Inflammatory macrophage treated with lipopolysaccharide for 1 hour (primary cell): ENCODE measurements at places on chromosomes 6 and 20.

- peak; percentile 8 for DNase-seq
Measured at GRCh38 chr20:45685896-45686295, 15.9 kb upstream of the WFDC11 start.

- DNase-seq: no peak
Measured at GRCh38 chr6:135875446-135875845, 23.9 kb downstream of the PDE7B start.

DNA sequence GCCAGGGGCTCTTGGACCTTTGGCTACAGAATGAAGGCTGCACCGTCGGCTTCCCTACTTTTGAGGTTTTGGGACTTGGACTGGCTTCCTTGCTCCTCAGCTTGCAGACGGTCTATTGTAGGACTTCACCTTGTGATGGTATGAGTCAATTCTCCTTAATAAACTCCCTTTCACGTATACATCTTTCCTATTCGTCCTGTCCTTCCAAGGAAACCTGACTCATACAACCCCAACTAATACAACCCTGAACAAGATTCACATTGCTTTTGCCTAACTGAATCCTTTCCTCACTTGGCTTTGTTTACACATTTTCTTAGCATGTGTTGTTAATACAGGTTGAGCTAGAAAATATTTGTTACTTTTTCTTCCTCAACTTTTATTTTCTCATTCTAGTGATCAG, 21.9 kb downstream of the TBXT start:
- no peak for DNase-seq

- no peak for DNase-seq
Measured at GRCh38 chr20:4476903-4477500, 244.7 kb upstream of the PRND start.

DNA sequence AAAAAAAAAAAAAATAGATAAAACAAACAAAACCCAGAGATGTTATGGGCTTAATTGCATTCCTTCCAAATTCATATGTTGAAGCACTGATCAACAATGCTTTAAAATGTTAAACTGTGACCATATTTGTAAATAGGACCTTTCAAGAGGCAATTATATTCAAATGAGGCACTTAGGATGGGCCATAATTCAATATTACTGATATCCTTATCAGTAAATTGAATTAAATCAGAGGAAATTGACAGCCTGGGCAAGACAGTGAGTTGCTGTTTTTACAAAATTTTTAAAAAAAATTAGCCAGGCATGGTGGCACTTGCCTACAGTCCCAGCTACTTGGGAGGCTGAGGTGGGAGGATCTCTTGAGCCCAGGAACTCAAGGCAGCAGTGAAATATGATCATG, 364.1 kb downstream of the GJA1 start:
- DNase-seq: no peak

GRCh38 chr6:81613606-81614005, 138.9 kb downstream of the TENT5A start:
- DNase-seq: no peak
